ENCODE measurements at places on chromosomes 4 and X. TPM values are rescaled to one million over a fixed set of nuclear protein-coding genes. Genes with fewer than 3 reads are reported as not detected.

- no peak for DNase-seq
Measured at GRCh38 chr4:71545168-71545567, 206.3 kb downstream of the SLC4A4 start.

GRCh38 chr4:123510221-123510620 is 113.6 kb downstream of the SPRY1 start:
- no peak for DNase-seq

STATH gene
- total RNA-seq: not detected

GRCh38 chr4:43132010-43132582 is 239.6 kb downstream of the GRXCR1 start:
- no peak for DNase-seq

UGT2A2 gene
- total RNA-seq: not detected

- DNase-seq: no peak
Measured at GRCh38 chr4:84482564-84483563, 16.2 kb downstream of the NKX6-1 start.

DNA sequence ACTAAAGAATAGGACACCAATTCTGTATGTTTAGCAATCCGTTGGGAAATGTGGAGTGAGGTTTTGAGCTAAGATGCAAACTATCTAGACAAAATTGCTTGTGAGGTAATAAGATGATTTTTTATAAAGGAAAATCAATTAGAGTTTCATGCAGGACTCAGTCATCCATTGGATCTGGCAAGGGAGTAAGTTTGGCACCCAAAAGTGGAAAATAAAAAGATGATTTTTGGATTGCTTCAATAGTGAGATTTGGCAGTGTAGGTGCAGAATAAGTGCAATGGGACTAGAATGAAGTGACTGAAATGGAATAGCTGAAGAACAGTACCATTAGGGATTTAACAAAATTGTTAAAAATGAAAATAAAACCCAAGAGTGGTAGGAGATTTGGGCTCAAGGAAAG is 290.5 kb upstream of the EPHA5 start:
- DNase-seq: no peak

MAGED4B gene
- total RNA-seq: 2.3 TPM

DNA sequence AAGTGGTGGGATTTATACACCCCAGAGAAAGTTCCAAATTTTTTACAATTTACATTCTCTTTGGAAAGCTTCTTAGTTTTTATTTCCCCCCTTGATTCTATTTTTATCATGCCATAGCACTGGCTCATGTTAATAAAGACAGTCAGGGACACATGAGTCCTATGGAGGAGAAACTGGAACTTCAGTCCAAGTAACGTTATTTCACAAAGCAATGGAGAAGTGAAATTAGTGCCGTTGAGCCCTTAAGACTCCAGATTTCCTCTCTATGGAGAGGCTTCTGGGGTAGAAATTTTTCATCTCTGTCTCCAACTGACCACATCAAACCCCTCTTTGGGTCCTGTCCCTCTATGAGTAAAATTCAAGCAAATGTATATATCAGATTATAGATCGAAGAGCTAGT is 12.8 kb upstream of the TASL start:
- no peak for DNase-seq

DNA sequence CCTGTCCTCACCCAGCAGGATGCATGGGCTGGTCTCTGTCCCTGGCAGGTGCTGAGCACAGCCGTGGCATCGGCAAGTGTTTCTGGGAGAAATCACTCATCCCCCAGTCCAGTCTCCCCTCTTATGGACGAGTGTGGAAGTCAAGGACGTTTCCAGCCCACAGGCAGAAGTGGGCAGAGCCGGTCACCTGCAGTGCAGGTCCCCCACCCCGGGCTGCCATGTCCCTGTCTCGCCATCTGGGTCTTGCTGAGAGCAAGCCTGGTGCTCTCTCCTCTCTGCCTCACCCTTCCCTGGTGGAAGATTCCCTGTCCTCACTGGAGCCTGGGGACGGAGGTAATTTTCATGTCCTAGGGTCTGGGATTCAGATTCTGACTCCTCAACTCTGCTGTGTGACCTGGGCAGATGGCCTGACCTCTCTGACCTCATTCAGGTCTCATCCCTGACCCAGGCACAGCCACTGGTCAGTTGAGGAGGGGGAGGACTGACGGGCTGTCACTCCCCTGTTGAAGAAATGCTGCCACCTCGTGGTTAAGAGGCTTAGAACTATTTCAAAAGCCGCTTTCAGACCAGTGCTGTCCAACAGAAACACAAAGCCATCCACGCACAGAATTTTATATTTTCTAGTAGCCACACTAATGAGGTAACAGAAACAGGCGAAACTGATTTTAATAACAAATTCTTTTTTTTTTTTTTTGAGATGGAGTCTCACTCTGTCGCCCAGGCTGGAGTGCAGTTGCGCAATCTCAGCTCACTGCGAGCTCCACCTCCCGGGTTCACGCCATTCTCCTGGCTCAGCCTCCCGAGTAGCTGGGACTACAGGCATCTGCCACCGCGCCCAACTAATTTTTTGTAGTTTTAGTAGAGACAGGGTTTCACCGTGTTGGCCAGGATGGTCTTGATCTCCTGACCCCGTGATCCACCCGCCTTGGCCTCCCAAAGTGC is 1.8 kb downstream of the CPZ start:
- DNase-seq: no peak
